Astrocyte (in vitro differentiated cells and primary cell): ENCODE measurements at places on chromosomes 4 and X. TPM values are rescaled to one million over a fixed set of nuclear protein-coding genes. Genes with fewer than 3 reads are reported as not detected.

The PPM1K gene
- total RNA-seq = 39.9 and 42.3 TPM in 2 replicates

The BEND2 gene
- not detected in 2 replicates for total RNA-seq

GRCh38 chr4:32087211-32087610 is 1367.0 kb downstream of the PCDH7 start:
- H3K27me3 ChIP-seq = no peaks in the 10 kb centered on the region
- H3K27ac ChIP-seq = no peak overlapping the region
- H3K4me3 ChIP-seq = no peak overlapping the region
- no peaks in the 10 kb centered on the region for H3K4me1 ChIP-seq
- H3K36me3 ChIP-seq = no peaks in the 10 kb centered on the region

DNA sequence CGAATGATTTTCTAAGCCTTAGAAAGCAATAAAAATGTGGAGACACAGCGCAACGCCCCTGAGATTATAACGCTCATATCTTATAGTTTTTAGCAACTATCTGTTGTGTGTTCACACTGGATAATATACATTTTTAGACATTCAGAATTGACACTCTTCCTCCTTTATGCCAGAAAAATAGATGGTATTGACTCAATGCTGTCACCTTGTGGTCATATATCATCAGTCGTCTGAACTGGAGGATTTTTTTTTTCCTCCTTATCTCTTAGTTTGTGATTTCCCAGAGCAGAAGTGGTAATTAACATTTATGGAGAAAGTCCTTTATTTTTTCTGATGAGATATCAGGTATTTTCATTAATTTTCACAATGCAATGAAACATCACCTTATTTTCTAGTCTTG is 759.6 kb downstream of the RAB28 start:
- H3K27ac ChIP-seq = no peak overlapping the region
- peaks cover 2% of the 10 kb centered on the region for H3K27me3 ChIP-seq
- DNase-seq = no peak

DNA sequence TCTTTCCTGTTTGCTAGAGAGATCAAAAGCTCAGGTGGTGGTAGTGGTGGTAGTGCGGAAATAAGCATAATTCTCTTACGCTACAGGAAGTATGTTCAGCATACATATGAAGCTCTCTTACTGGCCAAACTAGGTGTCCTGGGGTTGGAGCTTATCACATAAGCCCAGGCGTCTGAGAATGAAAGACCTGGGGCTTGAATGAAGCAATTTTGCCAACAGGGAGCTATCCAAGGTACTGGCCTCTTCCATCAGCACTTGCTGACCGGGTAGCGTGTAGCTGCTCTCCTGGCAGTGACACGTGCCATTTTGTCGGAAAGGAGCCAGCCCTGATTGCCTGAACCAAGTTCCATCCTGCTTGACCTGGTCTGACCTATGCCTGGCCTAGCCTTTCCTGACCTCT is 65.9 kb upstream of the HPF1 start:
- H3K27ac ChIP-seq = no peak overlapping the region
- no peak overlapping the region for H3K4me3 ChIP-seq
- H3K36me3 ChIP-seq = no peaks in the 10 kb centered on the region
- DNase-seq = peak; percentile 58
- no peaks in the 10 kb centered on the region for H3K27me3 ChIP-seq
